Upper lobe of right lung (tissue), 1 donor: ENCODE measurements at places on chromosomes 2 and 18.
A peak's percentile ranks its signal among the peaks of the same experiment; 100 is the strongest.

- DNase-seq: no peak
Observed at GRCh38 chr2:33264766-33265165, 211.7 kb upstream of the RASGRP3 start.

- DNase-seq: no peak
Observed at GRCh38 chr18:57743008-57743407, 60.1 kb downstream of the ATP8B1 start.

- DNase-seq: no peak
Observed at GRCh38 chr2:99971326-99971900, 171.0 kb downstream of the AFF3 start.

GRCh38 chr18:62867534-62867933, 152.2 kb downstream of the PHLPP1 start:
- no peak for DNase-seq

DNA sequence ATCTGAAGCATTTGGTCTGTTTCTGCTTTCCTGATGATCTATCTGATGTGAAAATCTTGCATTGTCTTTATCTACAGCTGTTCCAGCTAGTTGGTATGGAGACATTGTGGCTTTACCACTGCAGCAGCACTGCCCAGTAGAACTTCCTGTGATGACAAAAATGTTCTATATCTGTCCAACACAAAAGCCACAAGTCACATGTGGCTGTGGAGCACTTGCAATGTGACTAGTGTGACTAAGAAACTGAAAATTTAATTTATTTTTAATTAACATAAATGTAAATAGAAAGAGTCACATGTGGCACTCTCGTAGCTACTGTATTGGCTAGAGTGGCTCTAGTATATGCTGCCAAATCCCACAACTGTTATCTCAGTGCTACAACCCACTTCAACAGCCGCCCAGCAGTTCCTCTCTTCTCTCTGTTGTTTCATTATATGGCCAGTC, 425.7 kb downstream of the SETBP1 start:
- DNase-seq: no peak

- DNase-seq: no peak
Observed at GRCh38 chr18:11134940-11135339, 14.4 kb downstream of the PIEZO2 start.

DNA sequence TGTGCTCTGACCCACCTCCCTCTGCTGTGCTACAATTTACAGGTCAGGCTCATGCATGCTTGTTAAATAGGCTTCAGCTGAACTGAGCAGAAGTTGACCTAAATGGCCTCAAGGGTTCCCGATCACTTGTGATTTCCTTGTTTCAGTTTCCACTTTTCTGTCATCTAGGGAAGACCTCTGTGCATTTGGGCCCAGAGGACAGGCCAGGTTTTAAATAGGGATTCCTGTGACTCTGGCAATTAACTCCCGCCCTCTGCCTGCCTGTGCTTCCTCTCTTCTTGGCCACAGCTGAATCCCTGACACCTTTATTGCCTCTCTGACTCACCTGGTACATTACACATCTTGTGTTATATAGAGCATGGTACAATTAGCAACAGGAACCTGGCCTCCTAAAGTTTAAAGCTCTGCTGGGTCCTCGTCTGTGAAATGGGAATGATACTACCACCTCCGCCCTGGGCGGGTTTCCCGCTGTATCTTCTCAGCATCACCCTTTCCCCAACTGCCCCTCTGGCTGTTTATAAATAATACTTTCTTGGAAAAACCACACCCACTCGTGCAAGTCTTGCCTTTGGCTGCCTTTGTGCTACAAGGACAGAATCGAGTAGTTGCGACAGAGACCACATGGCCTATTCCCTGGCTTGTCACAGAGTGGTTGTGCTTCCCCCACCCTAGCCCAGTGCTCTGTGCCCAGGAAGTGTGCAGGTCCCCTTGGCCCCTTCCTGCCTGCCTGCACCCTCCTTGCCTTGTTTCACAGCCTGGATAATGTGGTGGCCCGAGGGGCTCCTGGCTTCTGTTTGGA, 7.9 kb downstream of the CABLES1 start:
- peak; percentile 78 for DNase-seq

DNA sequence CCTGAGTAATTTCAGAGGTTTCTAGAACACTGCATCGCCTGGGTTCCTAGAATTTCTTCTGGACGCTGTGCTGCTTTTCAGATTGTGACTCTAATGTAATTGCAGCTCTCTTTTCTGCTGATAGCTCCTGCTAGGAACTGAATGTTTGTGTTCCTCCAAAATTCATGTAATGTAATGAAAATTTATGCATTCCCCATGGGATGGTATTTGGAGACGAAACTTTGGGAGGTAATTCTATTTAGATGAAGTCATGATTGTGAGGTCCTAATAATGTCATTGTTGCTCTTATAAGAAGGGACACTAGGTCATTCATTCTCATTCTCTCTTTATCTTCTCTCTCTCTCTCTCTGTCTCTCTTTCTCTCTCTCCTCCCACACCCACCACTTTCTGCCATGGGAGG, 223.9 kb upstream of the DOK6 start:
- DNase-seq: no peak

- DNase-seq: no peak
Observed at GRCh38 chr2:230203110-230203676, 16.6 kb downstream of the SP110 start.

- DNase-seq: peak; percentile 43
Observed at GRCh38 chr2:74540291-74540690, 10.6 kb downstream of the HTRA2 start.
